ENCODE measurements at places on chromosomes 3 and 15. TPM values are rescaled to one million over a fixed set of nuclear protein-coding genes. Genes with fewer than 3 reads are reported as not detected.

RETNLB gene
- total RNA-seq: not detected

DNA sequence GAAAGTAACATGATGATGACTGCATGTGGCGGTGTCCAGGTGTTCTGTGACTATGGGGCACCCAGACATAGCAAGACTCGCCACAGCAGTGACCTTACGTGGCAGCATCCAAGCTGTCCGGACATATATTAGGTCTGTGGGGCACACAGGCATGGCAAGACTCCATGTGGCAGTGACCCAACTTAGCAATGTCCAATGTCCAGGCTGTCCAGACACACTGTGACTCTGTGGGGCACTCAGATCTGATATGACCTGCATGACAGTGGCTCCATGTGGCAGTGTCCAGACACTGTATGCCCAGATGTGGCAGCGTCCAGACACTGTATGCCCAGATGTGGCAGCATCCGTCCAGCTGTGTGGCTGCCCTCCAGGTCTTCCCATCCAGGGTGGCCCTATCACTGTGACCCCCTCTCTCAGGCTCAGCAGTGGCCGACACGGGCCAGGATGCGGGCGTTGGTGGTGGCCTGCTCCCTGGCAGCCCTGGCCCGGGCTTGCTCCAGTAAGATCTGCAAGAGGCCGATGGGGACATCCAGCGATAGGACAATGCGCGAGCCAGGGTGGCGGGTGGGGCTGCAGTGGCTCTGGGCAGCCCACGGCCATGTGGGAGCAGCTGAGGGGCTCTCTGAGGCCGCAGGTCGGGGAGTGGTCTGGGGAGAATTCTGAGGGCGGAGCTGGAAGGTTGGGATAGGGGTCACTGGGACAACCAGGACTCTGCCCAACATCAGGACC lies 1.1 kb downstream of the UCN2 start:
- DNase-seq: no peak

- no peak for DNase-seq
These were observed 53.5 kb downstream of the IQCH start for GRCh38 chr15:67307889-67308597.

AADAC gene
- total RNA-seq: not detected

DNA sequence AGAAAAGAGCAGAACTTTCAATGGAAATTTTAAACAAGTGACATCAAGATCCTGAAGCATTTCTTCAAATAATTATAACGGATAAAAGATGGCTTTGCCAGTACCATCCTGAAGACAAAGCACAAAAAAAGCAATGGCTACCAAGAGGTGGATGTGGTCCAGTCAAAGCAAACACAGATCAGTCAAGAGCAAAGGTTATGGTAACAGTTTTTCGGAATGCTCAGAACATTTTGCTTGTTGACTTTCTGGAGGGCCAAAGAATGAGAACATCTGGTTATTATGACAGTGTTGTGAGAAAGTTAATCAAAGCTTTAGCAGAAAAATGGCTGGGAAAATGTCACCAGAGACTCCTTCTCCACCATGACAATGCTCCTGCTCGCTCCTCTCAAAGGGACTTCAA lies 31.5 kb downstream of the FEM1B start:
- no peak for DNase-seq

GOLGA8F gene
- total RNA-seq: not detected

PLA2G4D gene
- total RNA-seq: not detected

DNA sequence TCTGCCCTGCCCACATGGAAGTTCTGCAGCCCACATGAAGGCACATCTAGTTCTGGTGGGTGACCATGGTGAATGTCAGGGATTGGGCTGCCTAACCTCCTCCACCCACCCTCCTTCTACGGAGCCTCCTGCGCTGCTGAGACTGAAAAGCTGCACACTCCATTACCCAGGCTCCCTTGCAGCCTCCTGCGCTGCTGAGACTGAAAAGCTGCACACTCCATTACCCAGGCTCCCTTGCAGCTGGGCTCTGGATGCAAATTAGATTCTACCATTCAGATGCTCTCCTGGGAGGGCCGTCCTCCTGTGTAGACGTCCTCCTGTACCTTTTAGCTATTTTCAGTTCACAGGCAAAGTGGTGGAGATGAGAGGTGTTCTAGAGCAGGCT lies 32.1 kb downstream of the POMGNT2 start:
- no peak for DNase-seq

GRCh38 chr3:52471371-52472238 lies 16.2 kb downstream of the NISCH start:
- DNase-seq: peak; percentile 66

- no peak for DNase-seq
These were observed 107.9 kb upstream of the GBE1 start for GRCh38 chr3:81869382-81869781.

DNA sequence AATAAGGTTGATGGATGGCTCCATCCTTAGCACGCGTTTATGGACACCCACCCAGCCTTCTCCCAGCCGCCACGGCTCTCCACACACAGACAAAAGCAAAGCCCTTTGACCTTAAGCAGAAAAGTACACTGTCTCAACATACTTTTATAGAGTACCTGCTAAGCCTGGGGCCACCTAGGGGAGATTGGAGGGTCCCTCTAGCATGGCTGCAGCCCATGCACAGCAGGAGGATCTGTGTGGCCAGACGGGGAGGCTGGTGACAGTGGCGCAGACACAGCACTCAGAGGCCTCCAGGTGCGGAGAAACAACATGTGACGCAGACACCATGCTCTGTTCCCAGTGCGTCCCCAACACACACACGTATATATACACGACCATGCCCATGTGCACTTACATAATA lies 174.9 kb downstream of the XXYLT1 start:
- DNase-seq: peak; percentile 0

DNA sequence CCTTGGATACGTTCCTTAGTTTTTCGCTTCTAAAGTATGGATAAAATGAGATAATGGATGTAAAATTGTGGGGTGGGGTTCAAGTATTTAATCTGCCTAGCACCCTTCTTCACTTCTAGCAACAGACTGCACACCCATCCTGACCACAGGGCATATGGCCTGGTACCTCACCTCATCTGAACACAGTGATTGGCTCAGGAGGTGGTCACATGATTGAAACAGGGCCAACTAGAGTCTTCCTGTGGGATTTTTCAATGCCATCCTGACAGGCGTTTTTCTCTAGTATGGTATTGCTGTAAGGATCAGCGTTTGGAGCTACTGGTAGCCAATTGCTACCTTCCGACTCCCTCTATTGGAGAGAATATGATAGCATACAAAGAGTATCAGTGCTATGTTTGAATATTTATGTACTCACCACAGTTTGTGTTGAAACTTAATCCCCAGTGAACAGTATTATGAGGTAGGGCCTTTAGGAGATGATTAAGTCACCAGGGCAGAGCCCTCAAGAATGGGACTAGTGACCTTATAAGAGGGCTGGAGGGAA lies 172.2 kb downstream of the PPM1L start:
- no peak for DNase-seq

DNA sequence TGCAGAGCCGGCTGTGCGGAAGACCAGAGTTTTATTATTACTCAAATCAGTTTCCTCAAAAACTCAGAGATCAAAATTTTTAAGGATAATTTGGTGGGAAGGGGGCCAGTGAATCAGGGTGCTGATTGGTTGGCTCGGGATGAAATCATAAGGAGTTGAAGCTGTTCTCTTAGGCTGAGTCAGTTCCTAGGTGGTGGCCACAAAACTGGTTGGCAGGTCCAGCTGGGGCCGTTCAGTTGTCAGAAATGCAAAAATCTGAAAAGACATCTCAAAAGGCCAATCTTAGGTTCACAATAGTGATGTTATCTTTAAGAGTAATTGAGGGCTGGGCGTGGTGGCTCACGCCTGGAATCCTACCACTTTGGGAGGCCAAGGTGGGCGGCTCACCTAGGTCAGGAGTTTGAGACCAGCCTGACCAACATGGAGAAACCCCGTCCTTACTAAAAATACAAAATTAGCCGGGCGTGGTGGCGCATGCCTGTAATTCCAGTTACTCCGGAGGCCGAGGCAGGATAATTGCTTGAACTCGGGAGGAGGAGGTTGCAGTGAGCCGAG lies 2.3 kb upstream of the ZNF589 start:
- no peak for DNase-seq

MYO9A gene
- total RNA-seq: 126 TPM

DNA sequence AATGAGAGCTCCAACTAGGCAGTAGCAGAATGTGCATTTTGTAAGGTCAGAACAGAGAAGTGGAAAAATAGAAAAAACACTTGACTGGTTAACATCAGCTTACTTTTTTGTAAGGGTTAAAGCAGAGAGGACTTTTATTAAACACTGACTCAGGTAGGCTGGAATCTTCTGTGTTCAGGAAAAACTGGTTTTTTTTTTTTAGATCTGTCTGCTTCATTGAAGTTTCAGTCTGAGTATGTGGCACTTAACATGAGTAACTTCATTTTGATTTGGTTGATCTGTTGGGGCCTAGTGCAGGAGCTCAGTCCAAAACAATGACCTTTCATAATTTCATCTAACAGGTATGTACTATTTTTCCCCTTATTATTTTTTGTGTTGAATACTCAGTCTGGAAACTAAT lies 141.1 kb downstream of the DOCK3 start:
- DNase-seq: no peak

STAC gene
- total RNA-seq: 0.40 TPM

DNA sequence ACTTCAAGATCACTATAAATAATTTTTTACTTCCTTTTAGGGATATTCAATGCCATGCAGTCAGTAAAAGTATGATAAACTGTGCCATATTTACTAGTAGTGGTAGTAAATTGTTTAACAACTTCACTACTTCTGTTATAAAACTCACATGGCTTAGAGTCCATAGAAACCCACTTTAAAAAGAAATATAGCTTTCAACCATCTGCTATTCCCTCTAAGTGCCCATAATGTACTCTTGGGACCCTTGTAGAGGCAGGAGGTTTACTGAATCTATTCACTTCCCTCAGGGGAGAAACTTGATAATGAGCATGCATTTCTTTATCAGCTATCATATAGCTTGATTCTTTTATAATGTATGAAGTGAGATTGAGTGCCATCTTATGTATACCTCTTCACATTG lies 1448.4 kb upstream of the ALCAM start:
- no peak for DNase-seq

DPPA2 gene
- not detected for total RNA-seq

Measured in thyroid gland (tissue), 4 donors.